ENCODE measurements at places on chromosomes 3 and 15.

- no peaks in the 10 kb centered on the region for H3K27me3 ChIP-seq
- peaks cover 12% of the 10 kb centered on the region for H3K36me3 ChIP-seq
- H3K27ac ChIP-seq: no peak overlapping the region
- H3K4me1 ChIP-seq: no peaks in the 10 kb centered on the region
- no peak overlapping the region for H3K4me3 ChIP-seq
Observed at GRCh38 chr3:186083746-186084145, 25.1 kb downstream of the ETV5 start.

GRCh38 chr15:79310612-79310984 is 314 bp upstream of the TMED3 start:
- no peak for DNase-seq
- H3K27ac ChIP-seq: no peak overlapping the region
- H3K36me3 ChIP-seq: peaks cover 19% of the 10 kb centered on the region
- H3K4me1 ChIP-seq: peaks cover 14% of the 10 kb centered on the region
- H3K4me3 ChIP-seq: peak overlapping the region; percentile 89
- peaks cover 11% of the 10 kb centered on the region for H3K27me3 ChIP-seq

GRCh38 chr3:157151151-157151550 is 8.8 kb downstream of the CCNL1 start:
- H3K27ac ChIP-seq: no peak overlapping the region
- peaks cover 100% of the 10 kb centered on the region for H3K36me3 ChIP-seq
- no peaks in the 10 kb centered on the region for H3K27me3 ChIP-seq
- H3K4me3 ChIP-seq: no peak overlapping the region
- DNase-seq: no peak
- peaks cover 30% of the 10 kb centered on the region for H3K4me1 ChIP-seq

GRCh38 chr3:19256313-19256712 is 108.0 kb downstream of the KCNH8 start:
- H3K4me1 ChIP-seq: no peaks in the 10 kb centered on the region
- H3K36me3 ChIP-seq: no peaks in the 10 kb centered on the region
- no peak overlapping the region for H3K27ac ChIP-seq
- no peaks in the 10 kb centered on the region for H3K27me3 ChIP-seq
- no peak for DNase-seq
- H3K4me3 ChIP-seq: no peak overlapping the region

- no peaks in the 10 kb centered on the region for H3K4me1 ChIP-seq
- no peak for DNase-seq
- H3K36me3 ChIP-seq: no peaks in the 10 kb centered on the region
- H3K4me3 ChIP-seq: no peak overlapping the region
- H3K27ac ChIP-seq: no peak overlapping the region
- no peaks in the 10 kb centered on the region for H3K27me3 ChIP-seq
Observed at GRCh38 chr15:88046576-88047129, 209.9 kb downstream of the NTRK3 start.

DNA sequence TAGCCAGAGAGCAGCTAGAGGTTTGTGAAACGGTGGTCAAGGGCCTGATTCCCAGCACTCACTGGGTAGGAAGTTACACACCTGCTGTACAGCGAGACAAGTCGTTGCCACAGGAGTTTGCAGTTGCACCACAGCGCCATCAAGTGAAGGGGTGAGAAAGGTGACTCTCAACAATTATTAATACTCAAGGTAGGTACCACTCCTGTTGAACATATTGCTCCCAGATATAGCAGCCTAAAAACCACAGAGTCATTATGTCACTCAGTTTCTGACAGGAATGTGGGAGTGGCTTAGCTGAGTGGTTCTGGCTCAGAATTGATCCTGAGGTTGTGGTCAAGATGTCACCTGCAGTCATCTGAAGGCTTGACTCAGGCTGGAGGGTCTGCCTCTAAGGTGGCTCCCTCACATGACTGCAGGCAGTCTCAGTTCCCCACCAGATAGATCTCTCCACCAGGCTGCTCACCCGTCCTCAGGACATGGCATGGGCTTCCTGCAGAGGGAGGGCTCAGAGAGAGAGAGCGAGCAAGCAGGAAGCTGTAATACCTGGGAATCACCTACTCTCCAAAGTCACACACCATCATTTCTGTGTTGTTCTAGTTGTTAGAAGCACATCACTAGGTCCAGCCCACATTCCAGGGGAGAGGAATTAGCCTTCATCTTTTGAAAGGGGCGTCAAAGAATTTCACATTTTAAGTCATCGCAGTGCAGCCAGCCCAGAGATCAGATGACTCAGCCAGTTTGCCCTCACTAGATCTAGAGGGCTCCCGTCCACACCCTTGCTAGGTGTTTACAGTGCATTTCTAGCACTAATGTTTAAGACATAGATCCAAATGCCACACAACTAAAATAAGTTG is 17.0 kb upstream of the ANO10 start:
- DNase-seq: no peak
- no peak overlapping the region for H3K4me3 ChIP-seq
- H3K36me3 ChIP-seq: no peaks in the 10 kb centered on the region
- H3K27me3 ChIP-seq: no peaks in the 10 kb centered on the region
- H3K4me1 ChIP-seq: peaks cover 6% of the 10 kb centered on the region

DNA sequence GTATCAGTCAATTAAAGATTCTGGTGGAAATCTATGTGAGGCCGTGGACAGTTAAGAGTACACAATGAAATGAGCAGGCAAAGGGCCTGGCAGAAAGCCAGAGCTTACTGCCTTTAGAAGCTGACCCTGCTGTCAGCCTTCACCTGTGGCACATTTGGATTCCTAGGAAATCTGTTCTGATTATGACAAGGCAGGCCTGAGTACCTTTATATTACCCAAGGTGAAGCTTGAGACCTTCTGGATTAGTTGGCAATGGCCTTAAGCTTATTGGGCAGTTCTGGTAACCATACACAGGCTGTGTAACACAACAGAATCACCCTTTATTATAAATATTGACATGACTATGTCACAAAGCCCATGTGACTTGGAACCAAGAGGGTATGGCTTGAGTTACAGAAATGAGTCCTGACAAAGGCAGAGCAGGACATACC is 43.2 kb downstream of the NBEAL2 start:
- H3K27ac ChIP-seq: no peak overlapping the region
- no peak overlapping the region for H3K4me3 ChIP-seq
- no peaks in the 10 kb centered on the region for H3K27me3 ChIP-seq
- H3K36me3 ChIP-seq: peaks cover 26% of the 10 kb centered on the region
- peaks cover 21% of the 10 kb centered on the region for H3K4me1 ChIP-seq

- no peaks in the 10 kb centered on the region for H3K36me3 ChIP-seq
- no peak overlapping the region for H3K4me3 ChIP-seq
- no peak overlapping the region for H3K27ac ChIP-seq
- no peaks in the 10 kb centered on the region for H3K4me1 ChIP-seq
- DNase-seq: no peak
Observed at GRCh38 chr3:100463002-100463401, 29.4 kb upstream of the TMEM45A start.

GRCh38 chr15:85692873-85693272 is 101.9 kb downstream of the KLHL25 start:
- DNase-seq: no peak
- no peaks in the 10 kb centered on the region for H3K27me3 ChIP-seq
- H3K4me3 ChIP-seq: no peak overlapping the region
- H3K4me1 ChIP-seq: peaks cover 52% of the 10 kb centered on the region

- no peaks in the 10 kb centered on the region for H3K4me1 ChIP-seq
- no peak overlapping the region for H3K4me3 ChIP-seq
- no peak for DNase-seq
- no peaks in the 10 kb centered on the region for H3K27me3 ChIP-seq
- H3K27ac ChIP-seq: no peak overlapping the region
Observed at GRCh38 chr3:128321418-128321817, 145.3 kb downstream of the DNAJB8 start.

DNA sequence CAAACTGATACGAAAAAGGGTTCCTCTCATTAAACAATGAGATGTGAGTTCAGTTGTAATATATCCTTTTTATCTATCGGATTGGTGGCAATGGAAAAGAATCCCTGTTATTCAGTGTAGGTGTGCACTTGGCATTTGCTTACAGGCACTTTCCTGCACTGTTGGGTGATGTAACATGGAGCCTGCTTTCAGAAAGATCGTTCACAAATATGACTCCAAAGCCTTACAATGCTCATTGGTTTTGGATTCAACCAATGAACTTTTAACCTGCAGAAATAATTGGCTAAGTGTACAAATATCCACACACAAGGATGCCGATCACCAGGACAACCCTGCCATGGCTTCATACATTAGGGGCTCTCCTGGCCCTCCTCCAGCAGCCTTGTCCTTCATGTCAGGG is 191.4 kb upstream of the LRTM1 start:
- H3K4me3 ChIP-seq: no peak overlapping the region
- DNase-seq: no peak
- no peaks in the 10 kb centered on the region for H3K36me3 ChIP-seq
- no peak overlapping the region for H3K27ac ChIP-seq
- no peaks in the 10 kb centered on the region for H3K4me1 ChIP-seq
- no peaks in the 10 kb centered on the region for H3K27me3 ChIP-seq

GRCh38 chr3:8981700-8982099 is 18.4 kb upstream of the RAD18 start:
- no peak for DNase-seq
- H3K4me3 ChIP-seq: no peak overlapping the region
- H3K27ac ChIP-seq: no peak overlapping the region
- no peaks in the 10 kb centered on the region for H3K27me3 ChIP-seq

GRCh38 chr15:95556866-95557225 is 773.7 kb upstream of the NR2F2 start:
- no peak overlapping the region for H3K4me3 ChIP-seq
- H3K27ac ChIP-seq: no peak overlapping the region
- DNase-seq: no peak
- H3K4me1 ChIP-seq: no peaks in the 10 kb centered on the region
- no peaks in the 10 kb centered on the region for H3K27me3 ChIP-seq

DNA sequence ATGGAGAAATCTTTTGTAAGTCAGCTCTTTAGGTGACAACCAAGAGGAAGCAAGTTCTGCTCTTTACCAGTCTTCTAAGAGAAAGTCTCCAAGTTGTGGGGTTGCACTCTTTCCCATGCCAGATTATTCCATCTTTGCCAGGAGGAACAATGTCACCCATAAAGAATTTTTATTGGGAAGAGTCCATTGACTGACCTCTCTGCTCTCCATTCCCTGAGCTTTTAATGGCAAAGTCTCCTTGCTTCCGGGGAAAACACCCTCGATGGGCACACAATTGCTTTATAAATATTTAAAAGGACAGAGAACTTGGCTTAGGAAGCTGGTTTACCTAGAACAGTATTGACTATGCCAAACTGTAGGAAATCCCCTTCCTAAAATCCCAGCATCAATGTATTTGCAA is 19.9 kb upstream of the UBE2E1 start:
- no peak overlapping the region for H3K4me3 ChIP-seq
- no peaks in the 10 kb centered on the region for H3K36me3 ChIP-seq
- DNase-seq: no peak
- H3K27ac ChIP-seq: no peak overlapping the region
- no peaks in the 10 kb centered on the region for H3K4me1 ChIP-seq

DNA sequence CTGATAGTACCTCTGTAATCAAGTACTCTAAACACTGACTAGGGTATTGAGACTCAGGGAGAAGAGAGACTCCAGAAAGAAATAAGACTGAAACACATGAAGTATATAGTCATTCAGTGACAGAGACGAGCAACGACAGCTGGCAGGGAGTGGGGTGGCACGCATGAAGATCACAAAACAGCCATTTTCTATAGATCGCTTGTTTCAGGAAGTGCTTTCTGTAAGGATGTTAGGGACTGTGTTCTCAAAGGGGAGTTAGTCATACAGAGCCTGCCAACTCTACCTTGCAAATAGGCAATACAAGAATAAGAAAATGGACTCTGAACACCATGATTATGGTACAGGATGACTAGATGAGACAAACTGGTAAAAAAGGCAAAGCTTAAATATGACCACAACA is 139.5 kb downstream of the TBL1XR1 start:
- H3K27ac ChIP-seq: no peak overlapping the region
- DNase-seq: no peak
- H3K36me3 ChIP-seq: no peaks in the 10 kb centered on the region
- no peak overlapping the region for H3K4me3 ChIP-seq
- peaks cover 3% of the 10 kb centered on the region for H3K4me1 ChIP-seq

- H3K27ac ChIP-seq: no peak overlapping the region
- H3K4me3 ChIP-seq: no peak overlapping the region
- H3K4me1 ChIP-seq: no peaks in the 10 kb centered on the region
- H3K27me3 ChIP-seq: no peaks in the 10 kb centered on the region
- H3K36me3 ChIP-seq: peaks cover 57% of the 10 kb centered on the region
Observed at GRCh38 chr3:12503126-12503957, 19.1 kb downstream of the TSEN2 start.

GRCh38 chr15:75149867-75150709 is 51.6 kb upstream of the C15orf39 start:
- H3K4me3 ChIP-seq: no peak overlapping the region
- no peak for DNase-seq
- H3K4me1 ChIP-seq: peaks cover 8% of the 10 kb centered on the region
- no peaks in the 10 kb centered on the region for H3K27me3 ChIP-seq
- no peak overlapping the region for H3K27ac ChIP-seq

- no peak overlapping the region for H3K4me3 ChIP-seq
- peaks cover 8% of the 10 kb centered on the region for H3K4me1 ChIP-seq
- no peak overlapping the region for H3K27ac ChIP-seq
- H3K27me3 ChIP-seq: no peaks in the 10 kb centered on the region
- peaks cover 28% of the 10 kb centered on the region for H3K36me3 ChIP-seq
Observed at GRCh38 chr3:52295671-52296208, 8.1 kb downstream of the GLYCTK start.

- no peaks in the 10 kb centered on the region for H3K36me3 ChIP-seq
- DNase-seq: no peak
Observed at GRCh38 chr3:39982665-39983357, 173.4 kb downstream of the MYRIP start.

DNA sequence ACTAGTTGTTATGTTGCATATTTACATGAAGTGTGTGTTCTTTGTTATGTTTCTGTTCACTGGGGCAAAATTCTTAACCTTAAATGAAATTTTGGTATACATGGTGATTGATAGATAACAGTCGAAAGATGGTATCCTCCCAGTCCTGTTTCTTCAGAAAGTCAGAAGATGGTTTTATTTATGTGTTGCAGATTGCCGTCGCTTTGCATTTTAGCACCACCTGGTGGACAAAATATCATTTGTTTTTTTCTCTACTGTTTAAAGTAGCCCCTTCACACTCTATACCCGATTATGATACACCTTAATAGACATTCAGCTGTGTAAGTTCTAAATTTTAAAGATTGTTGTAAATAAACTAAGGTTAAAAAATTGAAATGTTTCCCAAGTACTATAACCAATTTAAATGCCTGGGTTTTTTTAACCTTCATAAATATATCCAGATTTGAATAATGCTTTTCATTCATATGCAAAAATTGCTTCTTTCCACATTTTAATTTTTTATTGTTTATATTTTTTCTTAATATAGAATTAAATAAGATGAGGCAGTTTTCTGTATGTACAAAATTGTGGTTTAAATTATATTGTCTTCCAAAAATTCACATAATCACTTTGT is 152.2 kb downstream of the ALCAM start:
- H3K4me1 ChIP-seq: no peaks in the 10 kb centered on the region
- no peak overlapping the region for H3K27ac ChIP-seq
- H3K4me3 ChIP-seq: no peak overlapping the region

- H3K27ac ChIP-seq: no peak overlapping the region
- H3K27me3 ChIP-seq: no peaks in the 10 kb centered on the region
- DNase-seq: no peak
- H3K4me1 ChIP-seq: no peaks in the 10 kb centered on the region
- H3K36me3 ChIP-seq: no peaks in the 10 kb centered on the region
Observed at GRCh38 chr3:60759439-60759838, 491.8 kb downstream of the FHIT start.

Measured in upper lobe of right lung (tissue), 1 donor.